Urinary bladder (tissue), 4 donors: ENCODE measurements at places on chromosomes 16 and 17. TPM values are rescaled to one million over a fixed set of nuclear protein-coding genes. Genes with fewer than 3 reads are reported as not detected.

GRCh38 chr17:36182176-36183000 is 6.0 kb upstream of the TBC1D3B start:
- DNase-seq, result no peak

MT1X gene
- 1,604 TPM for polyA plus RNA-seq

DNA sequence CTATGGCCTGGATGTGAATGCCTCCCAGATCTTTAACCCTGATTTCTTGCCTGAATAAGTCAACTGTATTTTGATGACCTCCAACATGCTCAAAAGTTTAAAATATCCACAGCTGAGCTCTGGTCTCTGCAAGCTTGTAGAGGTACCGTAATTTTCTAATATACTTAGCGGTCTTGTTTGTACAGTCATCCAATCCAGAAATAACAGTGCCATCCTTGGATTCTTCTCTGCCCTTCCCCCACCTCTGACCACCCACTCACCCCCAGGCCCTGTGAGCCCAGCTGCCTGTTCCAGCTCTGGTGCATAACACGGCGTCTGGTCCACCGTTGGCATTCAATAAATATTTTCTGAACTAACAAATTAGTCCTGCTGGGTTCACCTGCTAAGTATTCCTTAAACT is 113.1 kb downstream of the SDK2 start:
- no peak for DNase-seq

GRCh38 chr16:84844049-84844350 is 24.2 kb downstream of the CRISPLD2 start:
- no peak for DNase-seq

NBR1 gene
- polyA plus RNA-seq, result 65.1 TPM
